CD4-positive, alpha-beta T cell treated with Interleukin-15 for 1 hour (primary cell): ENCODE measurements at places on chromosomes 7 and 10.

GRCh38 chr10:5534880-5535856 is 10.4 kb downstream of the CALML3 start:
- DNase-seq: no peak

DNA sequence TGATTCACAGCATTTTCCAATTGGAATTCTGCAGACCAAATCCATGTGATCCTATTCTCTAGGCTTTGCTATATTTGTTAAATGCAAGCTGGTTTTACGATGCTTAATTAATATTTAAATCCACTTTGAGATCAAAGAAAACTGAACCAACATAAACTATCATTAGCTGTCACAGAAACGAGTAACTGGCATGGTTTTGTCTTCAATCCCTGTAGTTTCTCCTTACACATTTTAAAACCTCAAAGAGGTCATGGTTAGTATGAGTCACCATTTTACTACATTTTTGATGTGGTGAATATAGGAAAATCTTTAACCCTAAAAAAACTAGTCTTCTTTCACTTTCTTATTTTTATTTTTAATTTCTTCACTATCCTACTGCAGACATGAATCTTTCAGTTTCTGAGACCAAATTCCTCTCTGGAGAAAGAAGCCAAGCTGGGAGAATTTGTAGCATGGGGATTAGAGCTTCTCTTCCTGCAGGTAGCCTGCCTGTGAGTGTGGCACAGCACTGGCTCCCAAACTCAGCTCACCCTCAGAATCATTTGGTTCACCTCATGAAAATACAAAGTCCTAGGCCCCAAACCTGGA is 8.7 kb upstream of the LIPM start:
- DNase-seq: no peak

DNA sequence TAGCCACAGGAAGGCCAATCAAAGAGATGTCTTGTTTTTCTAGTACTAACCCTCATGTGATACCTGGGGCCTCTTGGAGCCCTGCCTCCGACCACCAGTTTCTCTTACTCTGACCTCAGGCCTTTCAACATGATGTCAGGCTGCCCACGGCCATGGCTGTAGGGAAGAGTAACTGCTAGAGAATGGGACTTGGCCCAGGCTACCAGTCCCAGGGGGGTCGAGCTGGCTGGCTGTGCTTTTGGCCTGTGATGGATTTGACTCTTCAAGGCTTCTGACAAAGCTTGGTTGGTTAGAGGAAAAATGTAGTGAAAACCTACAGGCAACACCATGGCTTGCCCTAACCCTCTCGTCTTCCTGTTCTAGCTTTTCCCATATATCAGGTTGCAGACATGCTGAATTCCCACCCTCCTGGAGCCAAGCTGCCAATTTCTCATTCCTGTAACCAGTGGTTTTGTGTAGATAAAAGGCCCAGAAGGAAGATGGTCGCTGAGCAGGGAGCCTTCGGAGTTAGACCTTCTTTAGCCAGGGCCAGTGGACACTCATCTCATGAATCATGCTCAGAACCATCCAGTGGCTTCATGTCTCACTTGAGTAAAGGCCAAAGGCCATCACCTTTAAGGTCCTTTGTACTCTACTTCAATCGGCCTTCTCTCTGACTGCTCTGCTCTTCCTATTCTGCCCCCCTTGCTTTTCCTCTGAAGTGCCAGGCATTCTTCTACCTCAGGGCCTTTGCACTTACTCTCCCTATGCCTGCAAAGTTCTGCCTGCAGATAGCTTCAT is 19.7 kb downstream of the SUFU start:
- DNase-seq: no peak

DNA sequence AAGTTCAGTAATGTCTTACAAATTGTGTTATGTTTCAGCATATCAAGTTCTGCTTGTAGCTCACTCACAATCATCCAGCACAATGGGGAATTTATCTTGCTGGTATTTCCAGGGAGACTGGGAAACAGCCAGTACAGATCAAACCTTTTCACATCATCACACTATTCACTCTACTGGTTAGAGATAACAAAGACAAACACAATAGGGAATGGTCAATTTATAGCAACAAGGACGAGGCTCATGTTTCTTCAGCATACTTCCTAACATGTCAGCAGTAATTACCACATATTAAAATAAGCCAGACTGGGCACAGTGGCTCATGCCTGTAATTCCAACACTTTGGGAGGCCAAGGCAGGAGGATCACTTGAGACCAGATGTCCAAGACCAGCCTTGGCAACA is 38.3 kb downstream of the TOMM7 start:
- DNase-seq: no peak

DNA sequence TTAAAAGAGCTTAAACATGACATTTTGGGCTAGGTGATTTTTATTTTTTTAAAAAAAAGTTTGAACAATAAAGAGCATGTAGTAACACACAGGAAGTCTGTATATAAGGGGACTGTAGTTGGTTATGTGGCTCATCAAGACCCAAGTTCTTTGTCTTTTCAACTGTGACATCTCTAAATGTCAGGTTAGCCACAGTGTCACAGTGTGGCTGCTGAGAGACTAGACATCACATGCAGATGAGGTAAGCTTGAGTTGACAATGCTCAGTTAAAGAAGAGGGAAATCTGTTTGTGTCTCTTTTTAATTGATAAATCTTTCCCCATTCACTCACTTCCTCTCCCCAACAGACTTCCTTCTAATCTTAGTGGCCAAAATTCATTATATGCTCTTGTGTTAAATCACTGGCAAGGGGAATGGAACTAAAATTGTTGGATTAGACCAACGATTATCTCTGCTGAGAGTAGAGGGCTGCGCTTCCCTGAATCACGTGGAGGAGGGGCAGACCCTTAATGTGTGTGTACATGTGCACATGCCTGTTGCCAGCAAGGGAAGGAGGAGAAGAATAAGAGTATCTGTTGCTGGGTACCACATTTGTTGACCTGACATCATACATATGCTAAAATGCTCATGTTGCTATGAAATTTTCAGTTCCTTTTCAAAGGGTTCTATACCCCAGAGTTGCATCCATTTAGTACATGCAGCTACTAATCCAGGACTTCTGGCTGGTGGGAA is 78.3 kb downstream of the MMRN2 start:
- no peak for DNase-seq

- DNase-seq: peak; percentile 66
Measured at GRCh38 chr7:8190119-8190895, 71.7 kb downstream of the ICA1 start.

DNA sequence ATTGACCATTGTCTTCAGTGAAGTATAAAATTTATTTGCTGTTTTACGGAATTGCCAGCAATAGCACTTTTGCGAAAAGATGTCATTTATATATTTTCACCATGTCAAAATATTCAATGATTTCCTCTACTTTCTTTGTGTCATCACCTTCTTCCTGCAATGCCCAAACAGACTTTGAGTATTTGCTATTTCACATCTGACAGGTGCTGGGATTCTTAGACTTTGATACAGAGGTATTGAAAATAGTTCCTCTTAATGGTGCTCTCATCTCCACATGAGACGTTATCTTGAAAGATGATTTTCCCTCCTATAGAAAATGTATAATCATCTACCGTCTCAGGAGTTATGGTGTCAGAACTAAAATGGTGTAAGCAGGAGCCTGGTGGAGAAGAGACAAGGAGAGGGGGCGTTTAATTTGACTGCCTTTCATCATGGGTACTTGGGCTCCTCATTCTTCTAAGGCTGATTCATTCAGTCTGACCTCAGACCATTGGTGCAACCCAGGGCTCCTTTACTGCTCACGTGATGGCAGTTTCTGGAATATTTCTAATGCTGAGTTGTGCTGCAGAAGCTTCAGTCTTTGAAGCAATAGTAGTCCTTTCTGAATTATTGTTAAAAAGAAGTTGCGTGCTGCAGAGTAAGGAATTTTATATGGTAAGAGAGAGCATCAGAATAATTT is 404.6 kb downstream of the PHTF2 start:
- no peak for DNase-seq

- DNase-seq: no peak
Measured at GRCh38 chr7:70259502-70259901, 661.2 kb downstream of the AUTS2 start.

DNA sequence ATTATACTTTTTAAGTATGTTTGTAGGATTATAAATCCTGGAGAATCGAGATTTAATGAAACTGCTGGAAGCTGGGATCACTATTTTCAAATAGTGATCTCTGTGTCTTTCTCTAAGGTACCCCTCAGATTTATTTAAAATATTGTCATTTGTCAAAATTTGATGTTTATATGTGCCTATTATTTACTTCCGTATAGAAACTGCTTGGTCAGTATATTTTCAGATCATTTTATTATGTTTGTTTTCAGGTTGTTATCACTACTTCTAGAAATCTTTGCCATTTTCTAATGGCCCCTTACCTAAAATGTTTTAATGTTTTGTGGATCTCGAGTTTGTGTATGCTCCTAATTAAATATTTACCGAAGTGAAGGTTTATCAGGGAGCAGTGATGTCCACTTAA is 183.7 kb downstream of the SND1 start:
- no peak for DNase-seq

- no peak for DNase-seq
Measured at GRCh38 chr10:91034494-91035159, 113.7 kb upstream of the ANKRD1 start.

- no peak for DNase-seq
Measured at GRCh38 chr7:80900583-80901576, 18.0 kb downstream of the SEMA3C start.

DNA sequence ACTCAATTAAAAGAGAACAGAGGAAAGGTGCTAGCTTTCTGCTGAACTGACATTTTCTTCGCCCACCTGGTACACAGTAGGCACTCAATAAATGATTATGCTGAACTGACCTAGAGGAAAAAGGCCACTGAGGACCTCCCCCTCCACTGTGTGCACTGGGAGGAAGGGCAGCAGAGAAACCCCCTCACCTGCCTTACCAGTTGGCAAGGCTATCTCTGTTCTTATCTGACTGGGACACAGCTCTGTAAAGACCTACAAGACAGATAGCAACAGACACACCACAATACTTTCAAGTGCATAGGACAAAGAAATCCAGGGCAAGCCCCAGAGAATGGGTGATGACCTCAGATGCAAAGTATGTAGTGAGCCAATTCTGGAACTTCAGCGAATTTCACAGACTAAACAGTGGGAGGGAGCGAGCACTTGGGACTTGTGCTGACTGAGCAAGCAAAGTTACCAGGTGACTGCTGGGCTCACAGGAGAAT is 30.4 kb downstream of the PDLIM1 start:
- DNase-seq: no peak

GRCh38 chr10:133239990-133240389 is 2.3 kb downstream of the VENTX start:
- no peak for DNase-seq

GRCh38 chr7:70620333-70621055 is 511.4 kb upstream of the GALNT17 start:
- no peak for DNase-seq

DNA sequence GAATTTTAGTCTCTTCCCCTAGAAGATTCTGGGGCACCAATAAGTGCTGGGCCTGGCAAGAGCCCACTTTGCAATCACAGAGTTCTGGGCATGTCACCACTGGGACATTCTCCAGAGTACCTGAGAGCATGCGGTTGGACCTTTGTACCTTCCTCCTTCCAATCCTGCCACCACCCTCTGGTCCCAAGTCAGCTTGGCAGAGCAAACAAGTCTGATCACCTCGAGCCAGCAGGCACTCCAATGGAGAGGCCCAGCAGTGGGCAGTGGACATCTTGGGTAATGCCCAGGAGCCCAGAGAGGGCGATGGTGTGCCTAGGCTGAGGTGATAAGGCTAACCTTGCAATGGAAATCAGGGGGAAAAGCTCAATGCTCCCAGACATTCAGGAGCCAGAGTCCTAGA is 43.4 kb downstream of the SH3PXD2A start:
- DNase-seq: no peak

DNA sequence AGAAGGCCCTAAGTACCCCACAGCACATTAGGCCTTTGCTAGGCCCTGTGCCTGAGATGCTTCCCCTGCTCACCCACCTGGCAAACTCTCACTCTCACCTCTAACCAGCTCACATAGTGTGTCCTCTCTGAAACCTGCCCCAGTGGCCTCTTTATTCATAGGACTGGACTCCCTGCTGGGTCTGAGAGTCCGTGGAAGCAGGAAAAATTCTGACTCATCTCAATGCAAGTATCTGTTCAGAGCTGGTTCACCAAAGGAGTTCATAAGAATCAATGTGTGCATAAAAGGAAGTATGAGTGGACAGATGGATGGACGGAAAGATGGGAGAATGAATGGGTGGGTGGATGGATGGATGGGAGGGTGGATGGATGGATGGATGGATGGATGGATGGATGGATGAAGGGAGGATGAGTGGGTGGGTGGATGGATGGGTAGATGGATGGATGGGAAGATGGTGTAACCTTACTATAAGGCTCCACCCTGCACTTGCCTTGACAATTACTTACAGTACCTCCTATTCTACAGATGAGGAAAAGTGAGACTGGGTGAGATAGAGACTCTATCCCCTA is 111.2 kb upstream of the ZMIZ1 start:
- DNase-seq: no peak

- peak; percentile 36 for DNase-seq
Measured at GRCh38 chr7:102424787-102425218, 8.6 kb upstream of the ORAI2 start.

DNA sequence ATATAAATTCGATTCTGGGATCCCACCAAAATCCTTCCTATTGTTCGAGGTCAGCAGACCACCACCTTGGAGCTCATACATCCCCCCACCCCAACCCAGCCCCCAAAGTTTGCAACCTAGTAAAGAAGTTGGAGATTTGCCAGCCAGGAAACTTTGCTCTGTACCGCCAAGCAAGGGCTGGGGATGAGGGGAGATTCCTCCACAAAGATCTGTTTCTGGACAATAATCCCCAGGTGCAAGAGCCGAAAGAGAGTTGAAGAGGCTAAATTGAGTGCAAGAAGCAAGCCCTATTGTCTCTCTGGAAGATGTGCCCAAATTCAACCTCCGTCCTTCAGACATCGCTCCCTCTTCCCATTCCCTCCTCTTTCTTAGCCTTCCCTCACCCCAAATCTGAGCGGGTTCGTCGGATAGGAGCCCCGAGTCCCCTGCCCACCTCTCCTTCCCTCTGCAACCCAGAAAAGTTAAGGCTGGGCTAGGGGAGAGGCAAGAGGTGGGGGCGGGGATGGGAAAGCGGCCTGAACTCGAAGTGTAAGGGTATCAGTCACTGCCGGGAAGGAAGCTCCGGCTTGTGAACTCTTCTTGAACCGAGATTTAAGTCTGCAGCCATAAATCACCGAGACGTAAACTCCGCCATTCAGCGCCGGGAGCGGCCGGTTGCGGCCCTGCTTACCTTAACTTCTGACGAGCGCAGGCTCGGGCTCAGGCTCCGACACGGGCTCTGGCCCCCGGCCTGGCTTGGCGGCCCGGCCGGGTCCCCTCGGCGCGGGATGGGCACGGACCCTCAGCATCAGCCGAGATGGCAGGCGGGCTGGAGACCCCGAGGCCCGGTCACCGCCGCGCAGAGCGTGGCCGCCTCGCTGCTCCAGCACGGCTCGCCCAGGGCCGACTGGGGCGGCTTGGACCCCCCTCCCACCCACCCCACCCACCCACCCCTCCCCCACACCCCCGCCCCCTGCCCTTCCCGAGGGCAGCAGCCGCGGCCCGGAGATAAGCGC is 10.8 kb upstream of the HOXA2 start:
- DNase-seq: no peak

GRCh38 chr7:128917122-128917521 is 6.6 kb upstream of the KCP start:
- no peak for DNase-seq

GRCh38 chr7:104789780-104790179 is 224.2 kb upstream of the KMT2E start:
- no peak for DNase-seq
